ENCODE measurements at places on chromosomes 11 and 22.

GRCh38 chr11:84390441-84391078 lies 1104.4 kb upstream of the CCDC90B start:
- no peak for DNase-seq

DNA sequence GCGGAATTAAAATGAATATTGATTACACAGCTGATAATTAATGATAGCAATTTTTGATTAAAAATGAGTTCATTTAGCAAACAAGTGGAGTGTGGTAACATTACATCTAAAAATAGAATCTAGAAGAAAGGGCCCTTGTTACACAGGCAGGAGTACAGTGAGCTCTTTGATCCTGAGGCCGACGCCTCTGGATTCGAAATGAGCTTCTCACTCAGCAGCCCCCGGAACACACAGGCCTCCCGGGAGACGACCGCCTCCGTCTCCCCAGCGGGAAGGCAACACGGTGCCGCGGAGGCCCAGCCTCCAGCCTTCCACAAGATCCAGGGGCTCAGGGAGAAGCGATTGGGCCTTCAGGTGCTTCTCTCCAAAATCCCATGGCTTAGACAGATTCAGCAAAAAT lies 379.1 kb downstream of the BRD1 start:
- DNase-seq, result no peak

DNA sequence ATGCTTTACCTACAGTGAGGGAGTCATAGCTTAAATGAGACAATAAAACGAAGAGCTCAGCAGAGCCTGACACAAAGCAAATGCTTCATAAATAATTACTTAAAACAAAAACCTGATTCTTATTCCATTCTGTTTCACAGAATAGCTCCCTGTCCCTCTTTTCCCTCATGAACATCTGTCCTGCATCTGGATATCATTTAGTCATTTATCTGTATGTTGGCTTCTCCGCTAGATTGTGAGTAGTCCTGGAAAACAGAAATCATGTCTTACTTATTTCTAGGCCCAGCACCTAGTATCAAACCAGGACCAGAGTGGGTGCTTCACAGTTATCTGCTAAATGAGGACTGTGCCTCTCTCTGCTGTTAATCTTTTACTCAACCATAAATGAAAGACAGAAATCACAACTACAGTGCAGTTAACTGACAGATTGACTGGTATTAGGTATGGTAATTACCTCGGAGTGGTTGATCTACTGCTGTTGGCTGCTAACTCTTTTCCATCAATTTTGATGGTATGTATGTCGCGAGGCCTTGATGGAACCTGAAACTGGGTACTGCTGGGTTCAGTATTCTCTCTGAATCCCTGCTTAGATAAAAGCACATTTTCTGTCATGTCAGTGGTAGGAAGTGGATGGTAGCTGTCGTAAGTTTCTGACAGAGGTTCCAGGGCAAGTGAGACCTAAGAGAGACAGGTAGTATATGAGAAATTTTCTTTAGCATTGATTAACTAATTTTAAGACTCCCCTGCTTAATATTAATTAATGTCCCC lies 31.5 kb downstream of the C2CD3 start:
- no peak for DNase-seq

DNA sequence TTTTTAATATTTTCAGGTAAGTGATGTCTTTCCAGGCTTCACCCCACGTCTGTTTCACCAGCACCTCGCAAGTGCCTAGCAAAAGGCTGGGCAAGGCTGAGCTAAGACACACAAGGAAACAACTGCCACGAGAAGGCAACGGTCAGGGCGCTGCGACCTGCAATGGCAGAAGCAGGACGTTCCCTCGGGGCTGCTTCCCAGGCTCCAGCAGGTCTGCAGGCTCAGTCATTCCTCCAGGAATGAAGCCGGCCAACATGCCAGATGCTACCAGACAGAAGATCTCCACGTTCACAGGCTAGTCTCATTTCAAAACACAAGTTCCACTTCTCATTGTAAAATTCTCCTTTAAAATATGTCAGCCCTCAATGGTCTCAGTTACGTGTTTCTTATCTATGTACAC lies 45.5 kb downstream of the CELSR1 start:
- DNase-seq, result no peak

DNA sequence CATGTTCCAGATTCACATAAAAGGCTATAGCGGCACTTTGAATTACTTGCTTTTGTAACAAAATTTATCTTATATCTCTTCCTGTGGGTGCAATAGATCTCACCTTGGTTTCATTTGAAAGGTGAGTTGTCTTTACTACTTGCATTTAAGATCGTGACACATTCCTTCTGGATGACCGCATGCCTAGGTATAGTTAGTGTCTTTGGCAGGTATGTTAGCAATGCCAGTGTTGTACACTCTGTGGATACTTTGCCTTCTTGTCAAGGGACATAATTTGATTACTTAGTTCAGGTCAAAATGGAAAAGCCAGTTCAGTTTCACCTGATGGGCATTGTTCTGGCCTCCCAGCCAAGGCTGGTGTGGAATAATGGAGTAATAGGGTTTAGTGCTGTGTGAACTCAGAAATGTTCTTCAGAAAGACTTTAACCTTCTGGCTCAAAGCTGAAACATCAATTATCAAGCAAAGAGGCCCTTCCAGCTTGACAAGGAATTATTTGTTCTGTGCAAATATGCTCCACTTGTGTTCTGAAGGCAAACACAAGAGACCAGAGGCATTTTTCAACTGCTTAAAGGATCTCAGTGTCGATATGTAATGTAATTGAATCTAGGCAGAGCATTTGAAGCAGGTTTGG lies 64.6 kb downstream of the AMOTL1 start:
- no peak for DNase-seq

GRCh38 chr11:102266099-102266498 lies 51.2 kb upstream of the BIRC3 start:
- no peak for DNase-seq

DNA sequence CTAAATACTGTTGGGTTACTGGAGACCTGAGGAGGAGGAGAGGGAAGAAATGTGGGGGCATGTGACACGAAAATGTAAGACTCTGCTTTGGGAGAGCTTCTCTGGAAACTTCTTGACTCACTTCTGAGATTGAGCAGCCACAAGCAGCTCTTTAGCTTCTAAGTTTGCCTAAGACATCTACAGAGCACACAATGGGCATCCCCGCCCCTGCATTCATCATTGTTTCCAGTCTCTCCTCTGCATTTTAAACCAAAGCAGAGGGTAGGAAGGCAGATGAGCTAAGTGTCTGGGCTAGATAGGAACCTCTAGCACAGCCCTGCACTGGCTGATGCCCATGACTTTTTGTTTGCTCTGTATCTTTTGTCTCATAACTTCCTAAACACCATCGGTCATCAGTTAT lies 2.1 kb upstream of the OR52D1 start:
- DNase-seq, result no peak

GRCh38 chr11:125465255-125465654 lies 30.8 kb downstream of the FEZ1 start:
- DNase-seq, result no peak

DNA sequence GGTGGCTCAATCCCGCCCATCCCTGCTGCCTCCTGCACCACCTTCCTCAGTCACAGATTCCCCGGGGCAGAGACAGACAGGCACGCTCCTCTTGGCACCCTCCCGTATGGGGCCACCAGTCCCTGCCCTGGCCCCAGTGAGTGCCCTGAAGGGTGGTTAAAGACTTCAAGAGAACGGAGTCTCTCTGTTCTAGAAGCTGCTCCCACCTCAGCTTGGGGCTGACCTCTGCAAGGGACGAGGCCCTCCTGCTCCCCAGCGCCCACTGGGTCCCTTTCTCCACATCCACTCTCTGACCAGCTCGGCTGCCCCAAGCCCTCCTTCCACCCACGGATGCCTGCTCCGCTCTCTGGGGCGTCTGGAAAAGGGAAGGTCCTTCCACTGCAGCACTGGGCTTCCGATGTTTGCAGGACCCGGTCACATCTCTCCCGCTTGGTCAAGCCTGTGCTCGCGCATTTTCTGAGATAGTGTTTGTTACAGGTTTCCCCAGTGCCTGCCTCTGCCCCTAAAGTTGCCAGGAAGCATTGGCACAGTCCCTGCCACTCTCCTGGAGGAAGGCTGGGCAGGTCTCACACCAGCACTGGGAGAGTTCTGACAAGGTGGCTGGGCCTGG lies 1487.9 kb downstream of the TBC1D22A start:
- DNase-seq, result no peak

- DNase-seq, result no peak
Observed at GRCh38 chr11:108508653-108509593, 10.7 kb upstream of the POGLUT3 start.

- DNase-seq, result peak; percentile 17
Observed at GRCh38 chr11:100863080-100863581, 176.0 kb downstream of the ARHGAP42 start.

GRCh38 chr22:18068381-18068988 lies 9.3 kb upstream of the PEX26 start:
- DNase-seq, result no peak

DNA sequence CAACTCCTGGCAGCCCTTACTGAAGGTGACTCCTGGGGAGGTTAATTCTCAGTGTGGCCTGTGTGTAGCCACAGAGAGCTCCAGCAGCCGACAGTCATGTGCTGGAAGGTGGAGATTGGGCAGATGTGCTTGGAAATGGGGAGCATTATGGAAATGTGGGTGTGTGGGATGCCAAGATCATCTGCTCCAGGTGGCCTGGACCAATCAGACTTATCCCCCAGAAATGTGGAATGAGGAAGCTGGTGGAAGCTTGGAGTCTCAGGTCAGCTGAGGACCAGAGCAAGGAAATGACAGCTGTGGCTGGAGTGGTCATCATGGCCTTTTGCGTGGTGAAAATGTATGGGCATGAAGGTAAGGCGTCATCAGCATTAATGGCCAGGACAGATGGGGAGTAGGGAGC lies 234.0 kb downstream of the MIAT start:
- no peak for DNase-seq

DNA sequence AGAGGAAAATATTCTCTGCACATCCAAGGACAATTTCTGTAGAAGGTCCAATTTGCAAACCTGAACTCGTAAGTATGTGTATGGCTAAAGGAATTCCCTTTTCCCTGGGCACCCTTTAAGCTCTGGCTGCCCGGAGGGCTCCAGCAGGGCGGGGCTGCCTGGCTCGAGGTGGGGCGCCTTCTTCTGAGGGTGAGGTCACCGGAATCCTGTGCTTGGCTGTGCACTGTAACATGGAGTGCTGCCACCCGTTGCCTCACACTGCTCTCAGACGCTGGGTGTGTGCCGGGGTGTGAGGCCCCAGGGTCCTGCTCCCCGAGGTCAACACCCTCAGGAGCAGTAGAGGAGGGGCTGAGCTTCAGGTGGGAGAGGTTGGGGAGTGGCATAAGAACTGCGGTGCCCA lies 61.5 kb downstream of the SYN3 start:
- peak; percentile 22 for DNase-seq

GRCh38 chr22:17013396-17014100 lies 5.5 kb upstream of the GAB4 start:
- DNase-seq, result no peak

GRCh38 chr11:133082841-133083488 lies 449.3 kb downstream of the OPCML start:
- DNase-seq, result peak; percentile 70

DNA sequence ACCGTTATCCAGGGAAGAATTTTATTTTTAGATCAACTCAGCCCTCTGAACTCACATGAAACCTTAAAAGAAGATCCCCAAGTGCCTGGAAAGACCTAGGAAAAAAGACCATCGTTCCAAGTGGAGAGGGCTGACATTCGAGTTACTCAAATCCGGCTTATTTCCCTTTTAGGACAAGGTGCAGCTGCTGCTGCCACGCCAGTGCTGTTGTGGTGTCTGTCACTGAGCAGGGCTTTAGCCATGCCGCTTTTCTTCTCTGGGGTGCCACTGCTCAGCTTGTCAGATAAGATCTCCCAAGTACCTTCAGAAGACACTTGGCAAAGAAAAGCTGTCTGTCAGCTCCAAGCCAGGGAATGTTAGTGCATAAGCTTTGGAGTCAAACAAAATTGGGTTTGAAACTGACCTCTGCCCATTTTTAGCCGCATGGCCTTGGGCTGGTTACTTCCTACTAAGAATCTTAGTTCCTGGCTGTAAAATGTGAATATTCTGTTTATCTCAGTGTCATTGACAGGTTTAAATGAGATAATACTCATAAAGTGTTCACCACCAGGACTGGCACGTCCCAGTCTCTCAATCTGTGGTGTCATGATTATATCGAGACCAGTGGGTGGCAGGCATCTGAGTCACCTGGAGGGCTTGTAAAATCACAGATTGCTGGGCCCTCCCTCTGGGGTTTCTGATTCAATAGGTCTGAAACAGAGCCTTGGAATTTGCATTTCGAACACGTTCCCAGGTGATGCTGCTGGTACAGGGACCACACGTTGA lies 117.5 kb downstream of the PKNOX2 start:
- DNase-seq, result no peak

DNA sequence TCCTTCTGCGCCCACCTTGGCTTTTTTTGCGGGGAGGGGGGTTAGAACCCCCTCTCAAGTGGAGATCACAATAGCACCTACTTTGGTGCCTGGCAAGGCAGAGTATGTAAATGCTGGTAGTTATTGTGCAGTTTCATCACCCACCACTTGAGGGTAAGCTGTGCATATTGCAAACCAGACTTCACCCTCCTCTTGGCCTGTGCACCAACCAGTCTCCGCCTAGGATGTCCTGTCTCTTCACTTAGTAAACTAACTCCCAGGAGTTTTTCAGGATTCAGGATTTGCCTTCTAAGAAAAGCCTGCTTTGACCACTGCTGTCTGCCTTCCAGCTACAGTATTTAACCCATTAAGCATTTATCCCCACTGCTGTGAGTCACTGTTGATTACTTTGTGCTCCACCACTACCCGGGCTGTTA lies 2.0 kb upstream of the UBXN1 start:
- peak; percentile 75 for DNase-seq

- no peak for DNase-seq
Observed at GRCh38 chr11:113623114-113623513, 83.0 kb downstream of the TMPRSS5 start.

DNA sequence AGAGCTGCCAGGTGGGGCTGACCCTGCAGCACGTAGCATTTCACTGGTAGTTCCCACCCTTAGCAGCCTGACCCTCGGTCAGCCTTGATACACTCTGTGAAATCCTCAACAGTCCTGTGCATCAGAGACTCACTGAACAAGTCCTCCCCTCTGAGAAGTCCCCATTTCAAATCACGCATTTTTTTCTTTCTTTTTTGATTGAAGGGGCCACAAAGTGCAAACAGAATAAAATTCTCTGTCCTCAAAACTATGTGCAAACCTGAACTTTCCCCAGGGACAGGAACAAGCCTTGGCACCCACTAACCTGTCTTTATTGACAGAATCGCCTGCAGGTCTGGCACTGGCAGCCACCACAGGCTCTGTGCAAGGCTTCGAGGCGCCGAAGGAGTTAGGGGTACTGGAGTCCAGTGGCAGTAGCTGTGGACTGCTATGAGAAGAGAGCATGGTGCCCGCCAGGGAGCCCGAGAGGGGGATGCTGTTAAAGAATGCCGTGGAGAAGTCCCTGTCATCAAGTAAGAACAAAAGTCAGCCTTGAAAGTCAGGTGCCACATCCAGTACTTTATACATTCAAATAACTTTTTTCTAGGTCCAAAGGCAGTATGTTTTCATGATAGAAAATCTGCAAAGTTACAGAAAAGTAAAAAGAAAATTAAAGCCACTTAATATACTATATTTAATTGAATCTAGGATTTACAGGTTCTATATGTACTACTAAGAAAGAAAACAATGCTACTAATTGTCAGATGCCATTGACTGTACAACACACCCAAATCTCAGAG lies 53.8 kb downstream of the HIRA start:
- DNase-seq, result no peak
